Stimulated activated CD8-positive, alpha-beta memory T cell treated with anti-CD3 and anti-CD28 coated beads, Interleukin-2, amount 100 ng/mL, for 1 hour (primary cell): ENCODE measurements at places on chromosomes 2 and 18.

- no peak for DNase-seq
Observed at GRCh38 chr2:235858881-235859280, 309.3 kb downstream of the GBX2 start.

GRCh38 chr2:69177785-69178636, 165.0 kb downstream of the ANTXR1 start:
- DNase-seq, result no peak

DNA sequence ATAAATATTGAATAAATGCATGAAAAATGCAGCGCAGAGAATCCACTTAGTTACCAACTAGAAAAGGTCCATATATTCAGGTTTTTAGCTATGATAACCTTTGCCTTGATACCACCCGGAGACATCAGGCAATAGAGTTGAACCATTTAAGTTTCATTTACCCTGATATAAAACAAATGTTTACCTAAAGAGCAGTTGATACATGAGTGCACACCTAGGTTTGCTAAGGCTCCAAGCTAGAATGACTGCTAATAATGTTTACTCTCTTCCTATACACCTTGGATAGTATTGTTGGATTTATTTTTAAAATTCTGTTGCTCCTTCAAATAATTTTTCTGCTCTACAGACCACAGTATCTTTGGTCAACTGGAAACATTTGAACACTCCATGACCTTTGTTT, 1463.6 kb downstream of the LRP1B start:
- no peak for DNase-seq

DNA sequence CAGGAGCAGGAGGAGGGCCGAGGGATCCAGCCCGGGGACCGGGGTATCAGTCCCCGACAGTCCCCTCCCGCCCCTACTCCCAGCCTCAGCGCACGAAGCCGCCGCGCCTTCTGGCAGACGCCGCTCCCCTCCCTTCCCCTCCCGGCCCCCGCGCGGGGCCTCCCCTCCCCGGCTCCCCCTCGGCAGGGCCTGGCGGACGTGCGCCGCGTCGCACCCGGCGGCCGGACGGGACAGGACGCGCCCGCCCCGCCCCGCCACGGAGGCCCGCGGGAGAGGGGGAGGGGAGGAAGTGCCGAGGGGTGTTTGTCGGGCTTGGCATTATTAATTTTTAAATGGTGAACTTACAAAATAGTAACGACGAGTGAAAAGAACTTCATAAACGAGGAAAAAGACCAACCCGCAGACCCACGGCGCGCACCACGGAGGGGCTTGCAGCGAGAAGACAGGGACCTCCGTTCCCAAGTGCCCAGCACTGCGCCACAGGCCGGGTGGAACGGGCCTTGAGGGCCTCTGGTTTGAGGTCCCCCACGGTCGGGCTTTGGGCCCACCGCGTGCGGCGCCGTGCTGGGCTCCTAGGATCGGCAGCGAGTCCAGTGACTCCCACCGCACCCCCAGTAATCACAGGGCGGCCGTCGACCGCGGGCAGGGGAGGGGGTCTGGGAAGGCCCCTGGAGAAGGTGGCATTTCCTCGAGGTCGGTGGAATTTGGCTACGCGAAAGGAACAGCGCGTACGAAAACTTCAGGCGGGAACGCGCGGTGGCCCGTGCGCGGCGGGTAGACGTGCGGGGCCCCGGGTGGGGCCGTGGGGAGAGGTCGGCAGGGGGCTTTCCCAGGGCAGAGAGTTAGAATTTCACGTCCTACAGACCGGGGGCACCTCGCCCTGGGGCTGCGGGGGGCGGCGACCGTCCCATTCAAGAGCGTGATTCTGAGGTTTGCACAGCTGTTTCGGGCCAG, 954 bp upstream of the CTDSP1 start:
- DNase-seq, result no peak

DNA sequence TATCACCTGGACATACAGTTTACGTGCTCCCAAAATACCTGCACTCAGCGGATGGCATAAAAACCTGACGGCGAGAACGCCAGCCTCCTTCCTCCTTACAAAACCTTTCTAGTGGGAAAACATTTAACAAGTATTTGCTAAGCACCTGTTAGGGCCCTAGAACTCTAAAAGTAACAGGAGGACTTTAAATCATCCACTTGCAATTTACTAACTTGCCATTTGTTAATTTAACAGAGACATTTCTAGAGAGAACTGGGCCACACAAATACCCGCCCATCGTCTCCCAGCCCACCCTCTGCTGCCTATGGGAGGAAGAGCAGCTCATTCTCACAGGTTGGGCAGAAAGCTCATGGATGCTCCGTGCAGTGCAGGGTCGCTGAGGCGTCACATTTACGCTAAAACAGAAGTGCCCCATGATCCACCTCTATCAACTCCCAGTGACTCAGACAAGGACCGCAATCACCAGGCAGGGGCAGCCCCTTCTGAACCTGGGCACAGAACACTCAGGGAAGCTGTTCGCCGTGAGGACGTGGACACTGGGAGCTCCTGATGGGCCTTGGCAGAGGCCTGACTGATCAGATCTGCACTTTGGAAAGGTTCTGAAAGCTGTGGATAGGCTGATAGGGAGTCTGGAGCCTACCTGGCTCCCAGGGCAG, 106.9 kb downstream of the HDAC4 start:
- no peak for DNase-seq

GRCh38 chr18:5455674-5456073, 88.1 kb downstream of the EPB41L3 start:
- DNase-seq, result no peak

- no peak for DNase-seq
Observed at GRCh38 chr2:152236191-152236925, 60.8 kb upstream of the STAM2 start.

GRCh38 chr2:18208956-18209355, 330.5 kb downstream of the KCNS3 start:
- no peak for DNase-seq

DNA sequence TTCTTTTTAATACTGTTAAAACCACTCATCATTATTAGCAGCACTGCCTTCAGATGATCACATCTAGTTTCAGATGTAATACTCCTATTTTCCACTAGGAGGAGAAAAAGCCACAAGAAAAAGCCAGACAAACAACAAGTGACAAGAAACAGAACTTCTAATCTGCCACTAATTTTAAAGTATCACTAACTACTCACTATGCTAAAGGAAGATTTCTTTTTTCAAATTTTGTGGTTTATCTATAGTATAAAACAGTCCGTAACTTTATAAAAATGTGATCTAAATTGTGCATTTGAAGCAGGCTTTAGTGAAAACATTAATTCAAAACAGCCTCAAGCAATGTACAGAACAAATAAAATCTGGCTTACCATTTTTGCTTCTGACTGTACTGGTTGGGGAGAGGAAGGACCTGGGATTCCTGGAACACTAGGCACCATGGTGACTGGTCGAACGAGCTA, 56.8 kb downstream of the ATF2 start:
- DNase-seq, result no peak

DNA sequence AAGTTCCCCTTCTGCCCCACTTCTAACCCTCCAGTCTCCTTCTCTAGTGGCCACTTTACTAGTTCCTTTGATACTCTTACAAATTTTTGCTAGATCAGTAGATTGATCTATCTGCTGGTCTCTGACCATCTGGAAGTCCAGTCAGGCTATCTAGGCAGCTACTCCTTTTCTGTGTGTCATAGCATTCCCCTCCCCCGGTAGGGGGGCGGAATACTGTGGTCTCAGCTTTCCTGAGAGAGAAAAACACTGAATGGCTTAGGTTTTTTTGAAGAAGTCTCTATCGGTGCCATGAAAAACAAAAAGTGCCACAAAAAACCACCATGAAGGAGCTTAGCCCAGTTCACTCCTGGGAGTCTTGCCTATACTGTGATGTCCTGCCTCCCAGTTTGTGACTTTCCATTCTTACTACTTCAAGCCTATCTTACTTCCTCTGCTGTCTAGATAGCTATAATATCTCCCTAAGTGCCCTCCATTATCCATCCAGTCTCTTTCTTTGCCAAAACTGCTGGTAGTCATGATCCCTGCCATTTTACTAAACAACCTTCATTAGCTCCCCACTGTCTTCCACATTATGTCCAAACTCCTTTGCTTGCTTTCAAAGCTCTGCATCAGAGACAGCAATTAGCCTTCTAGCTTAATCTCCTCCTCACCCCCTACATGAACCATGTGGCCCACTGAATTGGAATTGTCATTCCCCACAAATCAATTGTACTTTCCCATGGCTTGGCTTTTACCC, 29.9 kb downstream of the TPGS2 start:
- DNase-seq, result no peak

DNA sequence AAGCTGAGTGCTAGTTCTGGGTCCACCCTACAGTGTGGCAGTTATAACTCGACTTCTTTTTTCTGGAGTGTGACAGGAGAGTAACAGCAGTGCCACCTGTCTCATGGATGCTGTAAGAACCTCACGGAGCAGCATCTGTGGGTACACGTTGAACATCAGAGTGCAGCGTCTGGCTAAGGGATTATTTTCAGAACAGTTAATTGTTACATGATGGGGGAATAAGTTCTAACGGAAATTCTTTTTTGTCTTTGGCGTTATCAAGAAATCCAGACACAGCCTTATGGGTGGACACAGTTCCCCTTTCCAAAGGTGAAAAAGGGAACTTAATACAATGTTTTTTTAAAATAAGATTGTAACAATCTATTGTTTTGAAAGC, 28.3 kb upstream of the TOGARAM2 start:
- no peak for DNase-seq

DNA sequence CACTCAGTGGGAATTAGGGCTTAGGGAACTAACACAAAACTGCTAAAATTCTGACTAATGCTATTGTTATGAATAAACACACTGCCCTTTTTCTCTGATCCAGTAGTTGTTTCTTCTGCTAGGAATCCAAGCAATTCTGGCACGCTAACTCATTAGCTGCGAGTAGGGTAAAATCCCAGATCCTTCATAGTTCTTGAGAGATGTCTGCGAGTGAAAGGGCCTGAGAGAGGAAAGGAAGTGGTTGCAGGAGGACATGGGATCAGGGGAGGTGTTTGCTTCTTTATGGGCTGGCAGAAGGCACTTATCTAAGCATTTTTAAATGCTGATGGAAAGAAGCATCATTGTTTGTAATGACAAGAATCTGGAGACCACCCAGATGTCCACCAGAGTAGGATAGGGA, 9.4 kb downstream of the MAP3K19 start:
- DNase-seq, result no peak

DNA sequence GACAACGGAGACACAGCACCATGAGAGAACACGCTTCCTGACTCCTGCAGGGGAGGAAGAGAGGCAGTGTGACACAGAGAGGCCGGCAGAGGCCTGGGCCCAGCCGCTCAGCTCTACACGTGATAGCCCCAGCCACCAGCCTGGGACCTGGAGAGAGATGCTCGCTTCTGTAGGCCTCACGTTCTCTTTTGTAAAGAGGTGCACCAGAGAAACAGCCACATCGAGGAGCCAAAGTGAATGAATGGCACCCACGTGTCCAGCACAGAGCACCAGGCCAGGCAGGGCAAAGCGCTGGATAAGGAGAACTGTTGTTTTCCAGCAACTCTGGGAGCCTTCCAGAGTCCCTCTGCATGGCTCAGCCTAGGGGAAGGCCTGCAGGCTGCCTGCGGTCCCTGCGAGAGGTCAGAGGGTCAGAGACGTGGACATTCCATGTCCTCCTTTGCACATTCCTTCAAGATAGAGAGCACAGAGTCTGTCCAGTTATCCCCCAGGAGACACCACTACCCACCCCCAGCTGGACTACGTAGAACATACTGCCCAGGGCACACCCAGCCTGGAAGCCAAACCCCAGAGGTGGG, 14.2 kb downstream of the LIMS2 start:
- DNase-seq, result no peak

GRCh38 chr2:3222636-3223035, 155.0 kb downstream of the EIPR1 start:
- no peak for DNase-seq

DNA sequence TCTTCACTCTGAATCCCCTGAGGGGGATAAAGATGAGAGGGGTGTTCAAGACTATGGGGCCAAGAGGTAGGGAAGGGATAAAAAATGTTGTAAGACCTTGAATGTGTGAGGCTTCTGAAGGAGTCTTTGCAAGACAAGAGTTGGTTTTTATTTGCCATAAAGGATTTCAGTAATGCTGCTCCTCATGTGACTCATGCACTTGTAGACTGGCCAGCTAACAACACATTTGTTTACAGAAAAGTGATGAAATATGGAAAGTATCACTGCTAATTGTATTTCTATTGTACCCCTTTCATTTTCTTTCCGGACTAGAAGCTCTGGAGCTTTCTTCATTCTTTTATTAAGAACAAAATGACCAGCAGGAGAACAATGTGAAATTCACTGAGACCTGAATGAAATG, 782.1 kb downstream of the EPHA4 start:
- no peak for DNase-seq

GRCh38 chr18:21179590-21180220, 62.3 kb upstream of the GREB1L start:
- DNase-seq, result no peak

- no peak for DNase-seq
Observed at GRCh38 chr18:74611765-74612164, 14.1 kb downstream of the ZNF407 start.

DNA sequence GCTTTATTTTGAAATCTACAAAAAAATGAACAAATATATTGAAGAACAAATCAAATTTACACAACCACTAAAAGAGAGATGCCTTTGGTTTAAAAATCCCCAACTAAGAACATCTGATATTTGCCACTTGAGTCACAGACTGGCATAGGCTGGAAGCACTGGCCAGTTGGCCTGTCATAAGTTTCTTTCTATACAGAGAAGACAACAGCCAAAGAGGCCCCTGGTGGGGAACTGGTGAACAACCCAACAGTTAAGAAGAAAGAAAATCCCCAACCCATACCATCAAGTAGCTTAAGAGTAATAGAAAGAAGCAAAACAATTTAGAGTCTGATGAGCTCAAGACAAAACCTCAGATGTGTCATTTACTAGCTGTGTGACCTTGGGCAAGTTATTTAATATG, 45.5 kb downstream of the OSR1 start:
- no peak for DNase-seq

DNA sequence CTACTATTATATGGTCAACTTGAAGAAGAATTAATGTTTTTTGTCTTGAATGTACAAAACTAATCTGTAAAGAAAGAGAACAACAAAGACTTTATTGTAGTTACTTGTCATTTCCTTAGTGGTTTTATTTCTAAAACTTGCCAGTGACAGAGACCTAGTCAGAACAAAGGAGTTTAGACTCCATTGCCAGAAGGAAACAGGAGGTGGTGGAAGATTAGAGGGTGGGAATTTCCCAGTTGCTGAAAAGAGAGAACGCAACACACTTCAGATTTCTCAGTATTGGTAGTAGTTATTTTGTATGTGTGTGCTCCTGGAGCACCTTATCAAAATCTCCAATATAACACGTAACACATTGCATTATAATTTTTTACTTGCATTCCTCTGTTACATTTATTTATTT, 81.4 kb downstream of the CDCA7 start:
- no peak for DNase-seq
